Naive thymus-derived CD4-positive, alpha-beta T cell (primary cell): ENCODE measurements at places on chromosomes 5 and 9.

DNA sequence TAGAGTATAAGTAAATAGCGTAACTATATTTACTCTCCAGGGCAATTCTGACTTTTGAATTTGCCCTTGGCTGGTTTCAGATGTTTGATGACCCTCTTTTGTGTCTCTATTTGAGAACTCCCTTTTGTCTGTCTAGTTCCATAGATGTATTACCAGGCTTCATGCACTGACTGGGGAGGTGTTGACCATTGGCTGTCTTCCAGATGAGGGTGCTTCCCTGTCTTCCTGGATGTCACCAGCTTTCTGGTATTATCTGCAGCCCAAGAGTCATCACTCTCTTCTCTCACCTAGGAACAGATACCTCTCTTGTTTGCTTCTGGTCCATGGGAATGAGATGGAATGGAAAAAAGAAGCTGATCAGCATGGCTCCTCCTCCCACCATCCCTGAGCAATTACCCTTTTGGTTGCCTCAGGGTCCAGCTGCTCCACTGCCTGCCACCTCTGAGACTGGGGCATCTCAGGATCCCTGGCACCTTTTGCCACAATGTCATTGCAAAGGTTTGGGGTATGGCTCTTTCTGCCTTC lies 58.7 kb upstream of the TMED7 start:
- DNase-seq = no peak

GRCh38 chr5:165321912-165322311 lies 1816.5 kb downstream of the MAT2B start:
- no peak for DNase-seq

- DNase-seq = no peak
These were observed 343.0 kb downstream of the RAB3C start for GRCh38 chr5:58925627-58926540.

- DNase-seq = no peak
These were observed 129.6 kb downstream of the TLE1 start for GRCh38 chr9:81559709-81560108.
